Esophagus squamous epithelium (tissue), 5 donors: ENCODE measurements at places on chromosomes 1 and 21. TPM values are rescaled to one million over a fixed set of nuclear protein-coding genes. Genes with fewer than 3 reads are reported as not detected.

DNA sequence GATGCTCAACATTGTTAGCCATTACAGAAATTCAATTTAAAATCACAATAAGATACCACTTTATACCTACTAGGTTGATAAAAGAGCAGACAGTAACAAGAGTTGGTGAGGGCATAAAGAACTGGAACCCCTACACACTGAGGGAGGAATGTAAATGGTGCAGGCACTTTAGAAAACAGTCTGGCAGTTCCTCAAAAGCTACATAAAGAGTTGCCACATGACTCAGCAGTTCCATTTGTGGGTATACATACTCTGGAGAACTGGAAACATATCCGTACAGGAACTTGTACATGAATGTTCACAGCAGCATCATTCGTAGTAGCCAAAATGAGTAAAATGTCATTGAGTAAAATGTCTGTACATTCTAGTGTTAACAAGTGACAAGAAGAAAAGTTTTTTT lies 17.0 kb downstream of the NSL1 start:
- DNase-seq = no peak

DNA sequence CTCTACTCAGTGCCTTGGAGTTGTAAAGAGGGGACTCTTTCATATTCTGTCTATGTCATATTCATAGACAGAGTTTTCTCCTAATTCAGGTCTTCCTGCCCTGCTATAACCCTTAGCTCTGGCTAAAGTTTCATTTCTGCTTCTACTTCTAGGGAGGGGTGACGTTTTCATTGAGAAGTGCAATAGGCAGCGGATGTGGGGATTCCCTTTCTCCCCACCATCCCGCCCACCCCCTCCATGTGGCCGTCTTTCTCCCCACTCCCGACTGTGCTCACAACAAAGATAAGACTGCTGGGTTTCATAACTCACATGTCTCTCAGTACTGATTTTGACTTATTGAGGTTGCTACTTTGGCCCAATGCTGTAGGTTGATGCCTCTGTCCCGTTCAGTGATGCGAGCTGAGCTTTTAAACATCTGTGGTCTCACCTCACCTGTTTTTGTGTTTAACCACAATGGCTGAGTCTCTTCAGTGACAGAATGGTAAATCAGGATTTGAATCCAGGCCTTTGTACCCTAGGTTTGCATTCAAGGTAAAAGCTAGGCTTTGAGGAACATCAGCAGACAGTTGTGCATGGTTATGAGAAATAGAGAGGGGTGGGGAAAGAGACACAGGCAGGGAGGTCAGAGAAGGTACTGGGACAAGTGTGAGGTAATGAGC lies 7.8 kb upstream of the KIF14 start:
- no peak for DNase-seq

DNA sequence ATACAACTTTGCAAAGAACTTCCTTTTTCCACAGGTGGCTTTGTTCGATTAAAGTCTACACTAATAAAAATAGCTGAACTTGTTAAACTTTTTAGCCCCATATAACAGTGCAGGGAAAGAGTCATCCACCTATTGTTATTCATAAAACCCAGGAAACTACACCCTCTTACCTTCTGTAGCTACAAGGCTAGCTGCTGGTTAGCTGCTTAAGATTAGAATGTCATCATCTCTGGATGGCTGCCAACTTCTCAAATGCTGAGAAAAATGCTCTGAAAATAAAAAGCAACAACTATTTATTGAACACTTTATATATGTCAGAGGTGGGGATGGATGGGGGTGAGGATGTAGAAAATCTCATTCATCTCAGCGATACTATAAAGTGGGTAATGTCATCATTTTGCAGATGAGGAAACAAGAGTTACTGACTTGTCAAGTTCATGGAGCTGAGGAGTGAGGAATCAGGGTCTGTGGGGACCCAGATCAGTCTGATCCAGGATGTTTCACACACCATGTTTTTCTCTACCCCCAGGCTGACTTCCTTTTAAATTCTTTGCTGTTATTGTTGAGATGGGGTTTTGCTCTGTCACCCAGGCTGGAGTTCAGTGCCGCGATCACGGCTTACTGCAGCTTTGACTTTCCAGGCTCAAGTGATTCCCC lies 17.1 kb downstream of the ATP5PF start:
- DNase-seq = no peak

DNA sequence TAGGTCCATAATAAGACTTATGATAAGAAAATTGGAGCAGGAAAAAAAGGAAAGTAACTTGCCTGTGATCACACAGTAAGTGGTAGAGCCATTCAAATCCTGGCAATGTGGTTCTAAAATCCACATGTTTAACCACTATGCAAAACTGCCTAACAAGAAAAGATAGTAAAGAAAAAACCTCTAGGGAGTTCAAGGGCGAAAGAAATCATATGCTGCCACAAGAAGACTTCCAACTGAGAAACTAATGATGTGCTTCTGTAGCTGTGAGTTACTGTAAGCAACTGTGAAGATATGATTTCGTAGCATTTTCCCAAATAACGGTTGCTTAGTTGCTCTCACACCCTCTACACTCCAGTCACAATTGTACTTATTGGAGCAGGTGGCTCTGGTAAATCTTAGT lies 20.9 kb upstream of the LYPLAL1 start:
- DNase-seq = no peak

Gene GBP4
- 5.1 TPM for total RNA-seq

Gene TSACC
- total RNA-seq = not detected

DNA sequence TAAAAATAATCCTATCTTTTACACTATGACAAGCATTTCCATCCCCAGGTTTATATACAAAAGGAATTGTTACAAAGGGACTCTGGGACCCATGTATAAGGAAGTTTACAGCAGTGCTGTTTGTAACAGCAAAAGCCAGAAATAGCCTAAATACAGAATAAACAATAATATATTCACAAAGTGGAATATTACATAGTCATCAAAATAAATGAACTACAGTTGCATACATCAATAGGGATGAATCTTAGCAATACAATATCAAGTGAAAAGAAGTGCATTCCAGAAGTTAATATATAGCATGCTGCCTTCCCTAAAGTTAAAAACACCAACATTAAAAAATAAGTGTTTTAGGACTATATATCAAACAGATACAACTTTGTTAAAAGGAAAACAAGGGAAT lies 77.3 kb downstream of the EDEM3 start:
- DNase-seq = no peak

- no peak for DNase-seq
Measured at GRCh38 chr1:6101826-6102531, 56.3 kb downstream of the KCNAB2 start.

DNA sequence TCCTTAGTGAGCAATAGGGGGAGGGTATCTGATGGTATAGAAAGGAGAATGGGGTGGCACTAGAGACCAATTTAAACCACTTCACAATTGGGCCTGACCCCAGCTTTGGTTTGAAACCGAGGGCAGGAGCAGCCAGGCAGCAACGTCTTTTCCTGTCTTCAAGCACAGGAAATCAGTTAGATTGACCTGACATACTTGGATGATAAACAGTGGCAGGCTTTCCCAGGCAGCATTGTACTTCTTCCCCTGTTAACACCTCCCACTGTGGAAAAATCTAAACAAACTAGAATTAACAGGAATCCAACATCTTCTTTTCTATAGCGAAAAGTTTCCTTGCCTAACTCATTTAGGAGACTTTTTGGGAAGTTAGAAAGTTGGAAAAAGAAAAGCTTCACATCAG lies 40.6 kb downstream of the SELL start:
- no peak for DNase-seq

Gene TMEM201
- total RNA-seq = 8.3 TPM

Gene BATF3
- 0.83 TPM for total RNA-seq

- DNase-seq = no peak
Measured at GRCh38 chr1:100387209-100387608, 34.9 kb downstream of the CDC14A start.

DNA sequence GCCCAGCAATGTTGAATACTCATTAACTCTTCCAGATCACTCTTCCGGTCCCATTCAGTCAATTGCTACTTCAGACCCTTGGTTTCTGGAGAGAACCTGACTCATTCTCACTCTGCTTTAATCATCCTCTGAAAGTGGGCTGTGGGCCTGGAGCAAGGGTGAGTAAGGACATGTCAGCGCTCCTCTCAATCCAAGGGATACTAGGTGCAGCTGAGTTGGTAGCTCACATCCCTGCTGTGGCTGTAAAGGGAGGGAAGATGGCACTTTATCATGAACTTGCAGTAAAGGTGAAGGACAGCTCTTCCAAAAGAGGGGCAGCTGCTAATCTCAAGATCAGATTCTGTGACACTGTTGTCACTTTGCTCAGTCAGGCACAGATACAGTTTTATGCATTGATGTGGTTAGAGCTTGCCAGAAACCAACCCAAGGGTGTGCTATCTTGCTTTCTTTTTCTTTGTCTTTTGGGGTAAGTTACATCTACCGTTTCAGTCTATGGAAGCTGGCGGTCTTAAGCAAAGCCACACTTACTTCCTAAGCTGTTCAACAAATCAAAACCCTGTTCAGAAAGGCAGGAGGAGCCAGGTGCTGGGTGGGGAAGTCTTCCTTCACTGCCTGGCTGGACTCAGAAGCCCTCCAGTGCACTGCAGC lies 26.5 kb upstream of the NTPCR start:
- no peak for DNase-seq

DNA sequence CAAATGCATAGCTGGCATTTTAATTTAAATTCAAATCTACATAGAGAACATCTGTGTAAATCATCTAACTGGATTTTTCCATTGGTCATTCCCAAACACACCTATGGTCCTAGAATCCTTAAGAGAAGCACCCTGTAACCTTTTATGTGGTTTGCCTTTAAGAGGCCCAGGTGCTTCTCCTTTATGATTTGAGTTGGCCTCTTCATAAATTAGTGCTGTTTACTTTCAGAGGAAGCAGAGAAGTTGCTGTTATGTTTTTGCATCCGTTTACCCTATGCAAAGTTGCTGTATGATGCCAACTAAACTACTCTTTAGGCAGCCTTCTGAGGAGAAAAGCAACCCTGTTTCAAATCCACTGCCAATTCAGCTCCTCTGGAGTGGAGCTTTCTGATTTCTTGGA lies 193.8 kb downstream of the HS2ST1 start:
- no peak for DNase-seq

Gene RBM11
- 3.8 TPM for total RNA-seq

DNA sequence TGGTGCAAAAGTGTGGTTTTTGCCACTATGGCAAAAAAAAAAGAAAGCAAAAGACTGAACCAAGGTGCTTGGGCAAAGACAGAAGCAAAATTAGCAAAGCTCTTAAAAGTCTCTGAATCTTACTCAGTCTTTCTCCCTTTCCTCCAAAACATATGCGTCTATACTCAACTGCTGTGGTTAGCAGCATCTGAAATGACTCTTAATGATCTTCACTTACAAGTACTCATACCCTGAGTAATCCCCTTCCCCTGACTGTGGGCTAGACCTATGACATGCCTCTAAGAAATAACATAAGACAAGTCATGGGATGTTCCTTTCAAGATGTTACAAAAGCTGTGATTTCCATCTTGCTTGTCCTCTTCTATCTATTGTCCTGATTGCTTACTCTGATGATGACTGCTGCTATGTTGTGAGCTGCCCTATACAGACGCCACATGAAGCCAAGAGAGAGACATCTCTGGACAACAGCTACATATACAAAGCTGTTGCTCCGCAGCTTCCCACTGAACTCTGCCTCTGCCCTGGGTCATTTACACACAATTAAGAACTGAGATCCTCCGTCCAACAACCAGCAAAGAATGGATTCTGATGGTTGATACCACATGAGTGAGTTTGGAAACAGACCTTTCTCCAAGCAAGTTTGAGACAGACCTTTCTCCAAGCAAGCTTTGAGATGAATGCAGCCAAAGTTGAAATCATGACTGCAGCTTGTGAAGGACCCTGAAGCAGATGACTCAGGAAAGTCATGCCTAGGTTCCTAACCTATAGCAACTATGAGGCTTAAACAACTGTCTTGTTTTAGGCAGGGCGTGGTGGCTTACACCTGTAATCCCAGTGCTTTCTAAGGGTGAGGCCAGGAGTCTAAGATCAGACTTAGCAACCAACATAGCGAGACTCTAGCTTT lies 55.2 kb downstream of the PUM1 start:
- DNase-seq = no peak

GRCh38 chr1:165560883-165561656 lies 17.3 kb downstream of the LRRC52 start:
- DNase-seq = no peak

- no peak for DNase-seq
Measured at GRCh38 chr1:195958131-195958530, 650.1 kb downstream of the KCNT2 start.

- no peak for DNase-seq
Measured at GRCh38 chr1:70688580-70688979, 277.5 kb downstream of the CTH start.

GRCh38 chr1:218620956-218621355 lies 275.8 kb downstream of the TGFB2 start:
- no peak for DNase-seq

GRCh38 chr1:72954943-72955342 lies 672.6 kb upstream of the NEGR1 start:
- DNase-seq = no peak

- DNase-seq = no peak
Measured at GRCh38 chr1:7265771-7266371, 480.6 kb downstream of the CAMTA1 start.

- DNase-seq = no peak
Measured at GRCh38 chr1:213163278-213163711, 112.3 kb downstream of the RPS6KC1 start.

DNA sequence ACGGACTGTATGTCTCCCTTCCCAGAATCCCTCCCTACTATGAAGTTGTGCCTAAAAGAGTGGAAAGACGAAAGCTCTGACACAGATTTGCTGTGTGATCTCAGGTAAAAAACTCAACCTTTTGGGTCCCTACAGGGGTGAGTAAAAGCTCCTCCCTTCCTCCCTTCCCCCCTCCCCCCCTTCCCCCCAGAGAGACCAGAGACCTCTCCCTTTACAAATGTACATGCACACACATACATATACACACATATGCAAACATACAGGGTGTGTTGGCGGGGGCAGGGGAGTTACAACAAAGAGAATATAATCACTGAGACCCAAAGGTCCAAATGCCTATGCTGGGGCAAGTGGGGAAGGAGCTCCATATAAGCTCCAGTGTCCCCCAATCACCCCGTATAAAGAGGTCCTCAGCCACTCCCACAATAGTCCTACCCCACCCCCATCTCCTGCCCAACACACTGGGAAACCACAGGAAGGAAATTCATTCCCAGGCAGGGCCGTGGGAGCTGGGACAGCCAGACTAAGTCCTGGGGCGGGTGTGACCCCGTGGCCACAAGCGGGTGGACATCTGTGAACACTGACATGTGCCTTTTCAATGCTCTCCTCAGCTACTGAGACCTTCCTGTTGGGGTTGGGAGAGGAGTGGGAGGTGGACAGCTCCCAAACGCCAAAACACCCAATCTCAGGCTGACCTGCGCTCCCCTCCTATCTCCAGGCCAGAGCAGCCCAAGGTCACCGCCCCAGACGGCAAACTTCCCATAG lies 2.0 kb downstream of the MEF2D start:
- no peak for DNase-seq

GRCh38 chr1:208065862-208066261 lies 154.9 kb upstream of the CD34 start:
- no peak for DNase-seq

- no peak for DNase-seq
Measured at GRCh38 chr1:152505083-152505482, 5.5 kb upstream of the LCE5A start.
